Cerebellar nuclear complex (tissue), 1 donor: ENCODE measurements at places on chromosomes 6 and 20.

DNA sequence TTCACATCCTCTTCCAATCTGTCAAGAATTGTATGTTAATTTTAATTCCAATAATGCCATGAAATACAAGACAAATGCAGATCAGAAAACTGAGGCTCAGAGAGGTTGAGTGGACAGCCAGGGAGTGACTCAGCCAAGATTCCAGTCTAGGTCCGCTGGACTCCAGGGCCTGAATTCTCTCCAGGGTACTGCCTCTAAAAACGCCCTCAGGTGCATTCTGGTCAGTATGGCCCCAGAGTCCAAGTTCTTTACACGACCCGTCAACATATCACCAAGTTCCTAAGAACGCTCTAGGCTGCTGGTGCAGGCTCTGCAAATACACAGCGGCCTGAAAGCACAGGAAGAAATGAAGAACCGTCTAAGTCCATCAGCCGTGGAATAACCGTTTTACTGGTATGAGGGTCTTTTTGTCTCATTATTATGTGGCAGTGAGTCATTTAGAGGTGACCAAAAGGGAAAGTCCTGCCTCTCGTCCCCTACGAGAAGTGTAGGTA, 709 bp upstream of the ASXL1 start:
- no peak for DNase-seq

DNA sequence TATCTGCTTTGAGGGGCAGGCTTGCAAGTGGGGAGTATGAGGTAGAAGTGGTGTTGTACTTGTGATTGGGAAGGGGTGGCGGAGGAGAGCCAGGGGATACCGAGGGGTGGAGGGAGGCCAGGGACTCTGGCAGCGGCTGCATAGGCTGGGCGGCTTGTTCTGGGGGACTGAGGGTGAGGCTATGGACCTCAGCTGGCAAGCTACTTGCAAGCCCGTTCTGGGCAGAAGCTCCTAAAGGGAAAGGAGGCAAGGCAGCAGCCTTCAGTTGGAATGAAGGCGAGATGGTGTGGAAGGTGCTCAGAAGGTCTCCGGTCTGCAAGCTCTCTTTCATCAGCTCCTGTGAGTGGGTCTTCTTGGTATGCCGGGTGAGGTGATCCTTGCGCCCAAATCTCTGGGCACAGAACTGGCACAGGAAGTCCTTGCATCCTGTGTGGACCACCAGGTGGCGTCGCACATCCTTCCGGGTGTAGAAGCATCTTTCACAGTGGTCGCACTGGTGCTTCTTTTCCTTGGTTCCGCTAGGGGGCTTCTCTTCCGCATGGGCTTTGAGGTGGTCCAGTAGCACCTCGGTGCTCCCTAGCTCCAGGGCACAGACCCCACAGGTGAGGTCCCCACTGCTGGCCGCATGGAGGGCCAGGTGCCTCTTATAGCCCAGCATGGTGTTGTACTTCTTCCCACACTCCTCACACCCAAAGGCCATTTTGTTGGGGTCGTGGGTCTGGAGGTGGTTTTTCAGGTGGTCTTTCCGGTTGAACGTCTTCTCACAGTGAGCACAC, 66.0 kb downstream of the PLAGL1 start:
- DNase-seq, result no peak

DNA sequence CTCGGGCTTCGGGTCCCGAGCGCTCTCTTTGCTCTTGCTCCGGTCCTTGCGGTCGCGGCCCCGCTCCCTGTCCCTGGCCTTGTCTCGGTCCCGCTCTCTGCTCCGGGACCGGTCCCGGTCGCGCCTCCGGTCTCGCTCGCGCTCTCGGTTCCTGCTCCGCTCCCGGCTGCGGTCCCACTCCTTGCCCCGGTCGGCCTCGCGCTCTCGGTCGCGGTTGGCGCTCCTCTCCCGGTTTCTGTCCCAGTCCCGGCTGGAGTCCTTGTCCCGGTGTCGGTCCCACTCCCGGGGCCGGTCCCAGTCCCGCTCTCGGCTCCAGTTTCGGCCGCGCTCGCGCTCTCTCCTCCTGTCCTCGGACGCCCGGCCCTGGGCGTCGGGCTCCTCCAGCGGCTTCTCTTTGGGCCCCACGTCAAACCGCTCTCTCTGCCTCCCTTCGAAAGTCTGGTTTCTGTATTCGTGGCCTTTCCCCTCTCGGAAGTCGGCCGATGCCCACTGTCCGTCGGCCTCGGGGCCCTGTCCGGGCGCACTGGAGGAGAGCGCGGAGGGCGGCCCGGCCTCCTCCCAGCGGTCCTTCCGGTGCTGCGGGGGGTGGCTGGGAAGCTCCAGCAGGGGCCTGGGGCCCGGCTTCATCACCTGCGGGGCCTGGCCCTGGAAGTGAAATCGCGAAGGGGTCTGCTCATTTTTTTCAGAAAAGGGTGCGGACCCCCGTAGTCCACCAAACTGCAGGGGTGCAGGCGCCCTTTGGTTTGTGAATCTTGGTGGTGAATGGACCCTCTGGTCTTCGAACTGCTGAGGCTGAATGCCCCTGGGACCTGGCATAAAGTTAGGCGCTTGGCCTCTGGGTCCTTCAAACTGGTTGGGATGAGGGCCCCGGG, 17.9 kb upstream of the TCFL5 start:
- no peak for DNase-seq

GRCh38 chr6:16121339-16121738, 7.5 kb upstream of the MYLIP start:
- no peak for DNase-seq

- DNase-seq, result no peak
Observed at GRCh38 chr6:27237089-27237803, 10.3 kb upstream of the PRSS16 start.

GRCh38 chr6:165663736-165664558, 906 bp upstream of the PDE10A start:
- DNase-seq, result no peak

GRCh38 chr6:33082702-33083101, 6.9 kb downstream of the HLA-DPB1 start:
- peak; percentile 20 for DNase-seq

GRCh38 chr6:123549476-123549875, 87.3 kb downstream of the TRDN start:
- no peak for DNase-seq

- no peak for DNase-seq
Observed at GRCh38 chr6:110315207-110315868, 42.8 kb downstream of the METTL24 start.

DNA sequence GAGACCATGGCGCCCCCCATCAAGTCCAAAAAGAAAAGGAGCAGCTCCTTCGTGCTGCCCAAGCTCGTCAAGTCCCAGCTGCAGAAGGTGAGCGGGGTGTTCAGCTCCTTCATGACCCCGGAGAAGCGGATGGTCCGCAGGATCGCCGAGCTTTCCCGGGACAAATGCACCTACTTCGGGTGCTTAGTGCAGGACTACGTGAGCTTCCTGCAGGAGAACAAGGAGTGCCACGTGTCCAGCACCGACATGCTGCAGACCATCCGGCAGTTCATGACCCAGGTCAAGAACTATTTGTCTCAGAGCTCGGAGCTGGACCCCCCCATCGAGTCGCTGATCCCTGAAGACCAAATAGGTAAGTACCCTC, 41.7 kb upstream of the NAA20 start:
- no peak for DNase-seq

DNA sequence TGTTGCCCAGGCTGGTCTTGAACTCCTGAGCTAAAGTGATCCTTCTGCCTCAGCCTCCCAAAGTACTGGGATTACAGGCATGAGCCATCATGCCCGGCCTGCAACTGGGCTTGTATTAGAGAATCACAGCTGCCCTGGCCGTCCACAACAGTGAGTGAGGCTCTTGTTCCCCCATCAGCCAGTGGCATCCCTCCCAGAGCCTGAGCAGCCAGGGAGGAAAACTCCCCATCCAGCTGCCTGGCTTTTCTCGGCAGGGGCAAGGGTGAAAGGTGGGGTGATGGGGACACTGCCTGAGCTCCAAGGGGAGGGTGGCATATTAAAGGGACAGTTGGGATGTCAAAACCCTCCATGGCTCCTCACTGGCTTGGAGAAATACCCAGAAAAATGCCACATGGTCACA, 185.6 kb downstream of the NFATC2 start:
- DNase-seq, result no peak

DNA sequence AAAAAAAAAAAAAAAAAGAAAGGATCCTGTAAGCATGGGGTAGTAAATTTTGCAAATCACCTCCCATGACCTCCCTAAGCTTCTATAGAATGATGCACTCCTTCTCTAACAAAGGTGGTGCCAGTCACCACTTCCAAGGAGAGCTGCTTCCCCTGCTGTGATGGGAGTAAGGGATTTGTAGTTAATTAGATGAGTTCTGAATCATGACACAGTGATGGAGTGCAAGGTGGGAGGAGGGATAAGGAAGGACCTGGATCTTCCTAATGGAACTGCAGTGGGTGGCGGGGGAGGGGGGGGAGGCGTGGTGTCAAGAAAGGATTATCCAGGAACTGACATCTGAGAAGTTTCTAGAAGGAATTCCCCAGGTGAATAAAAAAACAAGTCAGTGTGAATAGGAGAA, 47.8 kb downstream of the NRN1 start:
- no peak for DNase-seq

DNA sequence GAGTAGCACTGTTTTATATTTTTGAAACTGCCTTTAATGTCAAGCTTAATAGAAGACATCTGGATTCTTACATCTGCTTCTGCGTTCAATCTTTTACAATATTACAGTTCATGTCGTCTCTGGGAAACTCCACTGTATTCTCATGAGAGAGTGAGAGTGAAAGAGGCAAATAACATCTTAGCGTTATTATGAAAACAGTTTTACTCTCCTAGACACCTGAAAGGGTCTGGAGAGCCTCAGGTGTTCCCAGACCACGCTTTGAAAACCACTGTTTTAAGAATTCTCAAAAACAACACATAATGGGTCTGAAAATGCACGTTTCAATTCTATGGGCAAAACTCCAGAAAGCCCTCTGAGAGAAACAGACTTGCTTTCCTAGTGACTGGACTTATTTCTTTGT, 63.3 kb downstream of the ARHGAP18 start:
- DNase-seq, result no peak

DNA sequence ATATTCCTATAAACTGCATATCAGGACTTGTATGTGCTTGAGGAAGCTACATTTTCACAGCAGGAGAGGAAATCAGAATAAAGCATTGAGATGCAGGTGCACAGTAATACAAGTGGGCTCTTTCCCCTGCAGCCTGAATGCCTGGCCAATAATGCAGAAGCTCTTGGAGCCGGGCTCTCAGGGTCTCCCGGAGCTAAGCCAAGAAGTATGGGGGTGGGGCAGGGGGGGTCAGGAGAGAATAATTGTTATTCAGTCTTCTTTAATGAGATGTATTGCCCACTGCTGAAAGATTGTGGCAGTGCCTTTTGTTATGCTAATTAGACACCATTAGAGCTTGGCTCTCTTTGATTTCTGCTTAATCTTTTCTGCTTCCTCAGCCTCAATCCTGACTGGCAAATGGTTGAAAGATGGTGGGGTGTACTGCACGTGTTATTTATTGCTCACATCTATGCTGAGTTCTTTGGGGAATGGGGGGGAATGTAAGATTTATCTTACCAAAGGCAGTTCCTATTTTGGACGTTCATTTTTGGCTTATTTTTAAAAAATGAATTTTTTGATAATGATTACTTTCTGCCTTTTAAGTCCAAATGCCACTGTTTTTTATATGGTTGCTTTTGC, 407.6 kb upstream of the SOX4 start:
- no peak for DNase-seq

DNA sequence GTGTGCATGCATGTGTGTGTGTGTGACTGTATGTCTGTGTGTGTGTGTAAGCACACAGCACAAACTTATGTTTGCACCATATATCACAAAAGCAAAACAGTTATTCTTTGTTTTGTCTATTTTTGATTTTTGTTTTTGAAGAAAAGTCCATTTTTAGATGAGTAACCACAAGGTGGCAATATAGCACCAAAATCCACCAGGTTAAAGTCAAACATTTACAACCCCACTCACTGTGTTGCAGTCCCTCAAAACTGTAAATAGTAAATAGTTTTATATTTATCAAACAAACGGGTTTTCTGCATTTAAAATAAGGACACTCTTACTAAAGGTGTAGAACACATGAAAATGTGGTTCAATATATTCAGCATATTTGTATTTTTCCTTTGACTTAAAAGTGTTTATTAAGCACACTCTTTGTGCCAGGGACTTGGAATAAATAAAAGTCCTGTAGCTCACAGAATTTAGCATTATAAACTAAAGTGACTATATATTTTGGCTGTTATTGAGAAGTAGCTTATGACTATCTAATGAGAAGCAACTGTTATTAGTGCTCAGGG, 118.5 kb downstream of the GFRAL start:
- DNase-seq, result no peak

DNA sequence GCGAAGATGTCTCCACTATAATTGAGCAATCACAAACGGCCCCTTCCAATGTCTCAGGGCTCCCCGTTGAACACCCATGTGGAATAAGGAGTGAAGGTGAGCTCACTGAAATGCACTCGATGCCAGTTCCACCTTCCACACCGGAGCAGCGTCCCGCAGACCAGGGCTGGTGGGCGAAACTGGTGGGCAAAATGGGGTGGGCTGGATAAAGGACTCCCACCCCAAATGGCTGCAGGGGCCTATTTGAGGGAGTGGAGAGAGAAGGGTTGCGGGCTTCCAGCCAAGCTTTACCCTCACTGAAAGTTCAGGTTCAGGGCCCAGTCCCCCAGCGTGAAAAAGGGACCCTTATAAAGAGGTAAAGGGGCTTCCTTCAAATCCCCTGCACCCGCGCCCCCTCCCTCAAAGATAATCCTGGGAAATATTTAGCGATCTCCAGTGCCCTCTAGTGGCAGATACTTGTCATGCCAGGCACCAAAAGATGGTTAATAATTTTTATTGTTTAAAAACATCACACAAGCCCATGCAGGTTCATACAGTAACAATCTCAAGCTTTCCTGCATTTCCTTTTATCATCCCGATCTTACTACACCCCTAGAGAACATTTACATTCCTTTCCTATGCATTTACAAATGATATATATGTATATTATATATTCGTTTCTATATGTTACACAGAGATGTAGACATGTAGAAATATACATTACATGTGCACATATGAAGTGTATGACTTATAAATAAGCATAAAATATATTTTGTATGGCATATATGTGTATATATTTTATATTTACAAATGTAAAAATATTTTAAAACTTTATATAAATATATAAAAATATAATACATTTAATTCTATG, 58.2 kb upstream of the NKX2-2 start:
- DNase-seq, result no peak

- no peak for DNase-seq
Observed at GRCh38 chr20:24134284-24134683, 145.7 kb upstream of the GGTLC1 start.

GRCh38 chr6:168058691-168059551, 20.1 kb downstream of the FRMD1 start:
- no peak for DNase-seq

DNA sequence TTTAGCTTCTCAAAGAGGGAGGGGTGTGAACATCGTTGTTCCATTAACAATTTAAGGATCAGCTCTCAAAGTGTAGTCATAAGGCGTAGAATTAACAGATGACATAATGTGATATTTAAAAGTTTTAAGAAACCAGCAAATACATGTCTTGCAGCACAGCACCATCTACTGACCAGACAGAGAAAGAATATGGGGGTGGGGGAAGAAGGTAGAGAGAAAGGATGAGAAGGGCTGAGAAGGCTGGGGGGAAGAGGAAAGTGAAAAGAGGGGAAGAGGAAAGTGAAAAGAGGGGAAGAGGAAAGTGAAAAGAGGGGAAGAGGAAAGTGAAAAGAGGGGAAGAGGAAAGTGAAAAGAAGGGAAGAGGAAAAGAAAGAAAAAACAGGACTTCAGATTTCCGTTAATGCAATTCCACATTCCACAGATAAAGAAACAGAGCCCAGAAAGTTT, 80.9 kb downstream of the HAO1 start:
- no peak for DNase-seq
